Inflammatory macrophage (primary cell): ENCODE measurements at places on chromosomes 2 and 18.
A peak's percentile ranks its signal among the peaks of the same experiment; 100 is the strongest.

DNA sequence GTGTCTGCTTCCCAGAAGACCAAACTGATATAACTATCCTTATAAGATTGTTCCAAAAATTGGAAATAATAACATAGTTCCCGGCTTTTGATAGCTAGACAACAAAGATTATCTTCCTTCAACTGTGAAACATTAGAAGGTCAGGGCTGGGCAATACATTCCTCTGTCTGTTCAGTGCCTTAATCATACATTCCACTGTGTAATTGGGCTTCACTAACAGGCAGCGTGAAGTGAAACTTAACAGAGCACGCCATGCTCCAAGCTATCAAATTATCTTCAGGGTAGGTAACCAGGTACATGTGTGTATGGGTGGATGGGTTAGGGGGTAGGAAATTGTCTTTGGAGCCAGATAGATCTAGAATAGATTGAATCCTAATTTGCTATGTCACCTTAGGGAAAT is 23.5 kb upstream of the ARL5A start:
- DNase-seq: no peak

DNA sequence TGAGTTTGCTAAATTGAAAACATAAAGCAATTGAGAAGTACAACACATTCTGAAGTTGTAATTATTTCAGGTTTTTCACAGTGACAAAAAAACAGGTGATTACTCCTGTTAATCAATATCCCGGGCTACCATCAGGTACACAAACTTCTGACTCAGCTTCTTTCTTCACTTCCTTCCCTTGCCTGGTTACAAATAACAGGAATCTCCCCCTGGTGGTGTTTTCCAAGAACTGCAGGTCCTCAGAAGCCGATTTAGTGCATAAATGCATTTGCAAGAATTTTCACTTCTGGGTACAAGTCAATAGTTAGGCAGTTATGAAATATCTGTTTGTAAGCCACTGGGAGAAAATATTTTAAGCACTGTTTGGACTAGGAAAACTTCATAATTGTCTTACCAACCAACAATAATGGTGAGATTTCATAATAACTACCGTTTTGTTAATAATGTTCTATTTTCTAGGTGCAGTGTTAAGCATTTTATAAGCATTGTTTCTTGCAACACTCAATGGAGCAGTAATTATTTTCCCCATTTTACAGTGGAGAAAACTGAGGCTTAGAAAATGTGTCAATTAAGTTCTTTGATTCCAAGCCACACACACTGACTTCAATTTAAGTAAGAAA is 12.4 kb upstream of the GMCL1 start:
- peak; percentile 94 for DNase-seq

DNA sequence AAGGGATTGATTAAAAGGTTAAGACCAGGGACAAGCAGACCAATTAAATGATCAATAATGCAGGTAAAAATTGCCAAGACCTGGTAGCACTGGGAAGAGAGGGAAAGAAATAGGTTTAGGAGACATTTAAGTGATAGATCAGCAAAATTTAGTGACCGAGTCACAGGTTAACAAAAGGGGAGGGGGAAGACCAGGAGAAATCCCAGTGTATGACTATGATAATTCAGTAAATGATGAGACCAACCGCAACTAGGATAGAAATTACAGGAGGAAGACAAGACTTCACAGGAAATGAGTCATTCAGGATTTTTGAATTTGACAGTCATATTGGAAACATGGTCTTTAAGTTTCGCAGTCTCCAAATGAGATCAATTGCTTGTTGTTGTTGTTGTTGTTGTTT is 62.9 kb downstream of the COBLL1 start:
- DNase-seq: no peak

- DNase-seq: peak; percentile 34
These were observed 69.1 kb upstream of the KCNE4 start for GRCh38 chr2:222982909-222983265.

DNA sequence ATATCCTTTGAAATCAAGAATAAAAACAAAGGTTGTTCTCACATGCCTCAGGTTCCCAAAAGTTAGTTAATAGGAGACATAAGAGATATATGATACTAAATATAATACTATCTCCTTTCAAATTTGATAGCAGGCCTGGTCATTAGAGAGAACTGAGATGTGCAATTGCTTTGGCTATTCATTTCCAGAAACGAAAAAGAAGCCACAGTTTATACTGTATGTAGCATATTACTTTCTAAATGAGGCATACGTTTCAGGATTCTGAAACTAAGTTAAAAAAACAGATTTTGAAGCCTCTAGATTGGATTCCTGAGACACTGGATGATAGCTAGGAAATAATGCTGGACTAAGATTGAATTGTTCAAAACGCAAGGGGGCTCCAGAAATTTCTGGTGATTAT is 7.1 kb downstream of the PPP1R1C start:
- DNase-seq: no peak

DNA sequence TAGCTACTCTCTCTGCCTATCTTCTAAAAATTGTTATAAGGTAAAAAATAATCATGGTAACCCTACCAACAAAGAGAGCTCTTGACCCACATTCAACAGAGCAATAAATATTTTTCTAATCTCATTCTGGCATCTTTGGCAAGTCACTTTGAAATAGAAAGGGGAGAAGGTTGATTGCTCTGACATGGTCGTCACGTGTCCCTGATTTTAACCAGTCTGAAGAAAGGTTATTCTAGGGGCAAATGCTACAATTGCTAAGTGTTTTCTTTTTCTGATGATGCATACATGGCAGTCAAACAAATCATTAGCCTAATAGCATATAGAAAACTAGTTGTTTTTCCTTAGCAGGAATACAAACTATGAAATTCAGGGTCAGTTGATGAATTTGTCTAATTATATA is 153.3 kb upstream of the MAP3K20 start:
- DNase-seq: no peak

DNA sequence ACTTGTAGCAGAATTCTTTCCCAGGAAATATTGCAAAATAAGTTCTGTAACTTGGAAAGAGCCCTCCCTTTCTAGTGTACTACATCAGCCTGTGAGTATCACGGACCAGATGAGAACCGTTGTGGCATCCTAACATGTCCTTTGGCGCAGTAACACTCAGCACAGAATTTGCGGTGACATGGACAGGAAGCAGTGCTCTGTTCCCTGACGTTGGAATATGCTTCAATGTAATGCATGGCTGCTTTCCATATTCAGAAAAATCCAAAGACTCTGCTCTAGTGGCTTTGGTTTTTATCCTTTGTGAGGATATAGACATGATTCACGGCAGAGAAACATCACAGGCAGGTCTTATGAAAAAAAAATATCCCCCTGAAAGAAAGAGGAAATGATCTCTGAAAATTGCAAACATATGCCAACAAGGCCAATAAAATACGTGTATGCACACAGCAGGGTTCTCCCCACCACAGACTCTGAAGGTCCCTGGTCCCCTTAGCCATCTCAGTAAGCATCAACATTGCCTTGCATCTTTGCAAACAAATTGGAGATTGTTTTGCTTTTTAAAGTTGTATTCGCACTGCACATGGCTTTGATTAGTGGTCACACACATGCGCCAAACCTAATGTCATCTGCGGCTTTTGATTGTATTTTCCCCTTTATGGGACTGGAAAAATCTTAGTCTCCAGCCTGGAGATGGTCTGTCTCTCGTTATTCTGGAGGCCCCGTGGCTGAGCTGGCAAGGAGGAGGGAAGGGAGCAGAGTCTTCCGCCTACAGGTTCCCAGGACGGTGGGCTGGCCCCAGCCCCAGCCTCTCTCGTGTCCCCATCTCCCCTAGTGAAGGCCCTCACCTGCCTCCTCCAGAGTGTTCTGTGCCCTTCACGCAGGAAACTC is 122.9 kb downstream of the COPS8 start:
- no peak for DNase-seq

DNA sequence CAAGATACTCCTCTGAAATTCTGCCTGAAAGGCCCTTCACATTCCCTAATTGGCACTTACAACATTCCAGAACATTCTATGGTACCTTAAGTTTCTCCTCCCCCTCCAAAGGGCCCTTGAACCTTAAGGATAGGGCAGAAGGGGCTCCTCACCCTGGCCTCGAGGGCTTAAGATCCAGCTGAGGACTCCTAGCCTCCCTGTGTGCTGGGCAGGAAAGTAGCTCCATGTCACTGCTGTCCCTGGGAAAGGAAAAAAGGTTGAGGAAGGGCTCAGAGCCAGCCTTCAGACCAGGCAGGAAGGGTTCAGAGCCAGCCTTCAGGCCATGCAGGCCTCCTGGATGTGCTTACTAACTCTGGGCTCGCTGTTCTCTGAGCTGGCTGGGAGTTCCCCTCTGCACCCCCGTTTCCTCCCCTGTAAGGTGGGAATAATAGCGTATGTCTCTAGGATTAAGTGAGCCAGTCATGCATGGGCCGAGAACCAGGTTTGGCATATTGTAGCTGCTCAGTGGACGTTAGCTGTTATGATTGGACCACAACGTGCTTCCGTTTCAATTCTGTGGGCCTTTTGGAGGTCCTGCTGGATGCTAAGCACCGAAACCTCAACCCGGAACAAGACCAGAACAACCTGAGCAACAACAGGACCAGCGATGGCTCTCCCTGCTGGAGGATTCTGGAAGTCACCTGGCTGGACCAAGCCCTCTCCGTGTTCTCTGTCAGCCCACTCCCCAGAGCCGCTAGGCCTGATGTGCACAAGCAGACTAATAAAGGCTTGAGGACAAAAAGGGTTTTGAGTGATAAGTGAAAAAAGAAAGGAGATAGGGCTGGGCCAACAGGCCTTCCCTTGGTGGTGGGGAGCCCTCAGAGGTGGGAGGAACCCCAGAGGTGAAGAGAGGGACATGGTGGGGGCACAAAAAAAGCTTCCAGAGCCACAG is 1.0 kb upstream of the B3GNT7 start:
- DNase-seq: no peak

- DNase-seq: no peak
These were observed 31.5 kb upstream of the FAM124B start for GRCh38 chr2:224433442-224433841.

GRCh38 chr18:79520478-79521390 is 125.0 kb downstream of the NFATC1 start:
- DNase-seq: no peak

DNA sequence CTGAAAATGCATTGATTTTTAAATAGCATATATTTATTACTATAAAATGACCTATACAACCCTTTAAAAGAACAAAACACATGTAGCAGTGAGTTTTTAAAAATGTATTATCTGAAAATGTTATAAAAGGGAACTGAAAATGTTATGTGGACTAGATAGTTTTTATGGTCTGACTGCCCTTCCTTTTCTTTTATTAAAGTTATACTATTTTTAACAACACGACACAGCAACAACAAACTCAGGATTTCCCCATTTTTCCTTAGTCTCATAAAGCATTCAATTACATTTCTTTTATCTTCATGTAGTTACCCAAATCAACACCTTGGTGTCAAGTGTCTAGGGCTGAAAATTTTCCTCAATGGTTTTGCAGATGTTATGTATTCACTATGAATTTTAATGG is 132.8 kb upstream of the TMEFF2 start:
- DNase-seq: no peak

DNA sequence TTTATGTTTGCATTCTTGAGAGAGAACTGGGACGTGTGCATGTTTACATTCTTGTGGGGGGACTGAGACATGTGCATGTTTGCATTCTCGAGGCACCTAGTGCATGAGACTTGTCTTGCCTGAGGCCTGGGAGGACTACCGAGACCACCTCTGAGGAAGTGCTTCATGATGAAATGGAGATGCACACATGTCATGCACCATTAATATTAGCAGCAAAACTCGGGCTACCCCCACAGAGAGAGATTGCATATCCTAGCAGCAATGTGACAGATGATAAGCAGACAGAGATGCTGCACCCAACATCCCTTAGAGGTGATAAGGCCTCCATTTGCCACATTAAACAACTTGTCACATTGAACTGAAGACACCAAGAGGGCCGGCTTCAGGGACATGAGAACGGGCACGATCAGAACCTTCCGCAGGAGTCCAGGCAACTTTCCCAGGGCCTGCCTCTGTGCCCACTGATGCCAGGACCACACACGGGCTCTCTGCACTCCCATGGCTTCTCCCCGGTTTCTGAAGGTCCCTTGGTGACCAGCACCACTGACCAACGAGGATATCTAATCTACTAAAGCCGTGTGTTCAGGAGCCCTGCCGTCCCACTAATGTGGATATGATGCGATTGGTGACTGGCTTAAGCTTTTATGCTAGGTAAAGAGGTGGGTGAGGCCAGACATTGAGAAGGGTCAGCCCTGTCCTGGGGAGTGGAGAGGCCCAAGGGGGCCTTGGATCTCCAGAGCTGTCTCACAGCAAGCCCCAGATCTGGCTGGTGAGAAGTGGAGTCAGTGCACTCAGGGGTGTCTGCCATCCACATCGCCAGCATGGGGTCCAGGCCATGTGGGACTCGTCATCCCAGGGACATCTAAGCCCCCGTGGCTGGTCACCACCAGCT is 208.3 kb downstream of the NDUFA10 start:
- DNase-seq: no peak

DNA sequence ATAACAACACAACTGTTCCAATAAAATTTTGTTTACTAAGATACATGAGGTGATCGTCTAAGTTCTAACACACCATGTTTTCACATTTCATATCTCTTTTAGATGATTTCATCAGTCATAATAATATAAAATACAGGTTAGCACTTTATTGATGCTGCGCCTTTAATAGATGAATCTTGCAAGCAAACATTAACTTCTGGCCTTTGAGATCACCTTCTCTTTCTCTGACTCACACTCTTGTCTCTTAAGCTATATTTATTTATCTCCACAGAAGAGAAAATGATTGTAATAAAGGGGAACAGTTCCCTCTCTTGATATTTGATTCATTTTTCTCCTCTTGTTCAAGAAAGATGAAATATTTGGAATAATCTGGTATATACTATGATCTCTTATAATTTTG is 603.3 kb upstream of the POU3F3 start:
- DNase-seq: no peak

GRCh38 chr18:55781481-55781957 is 193.5 kb upstream of the TCF4 start:
- peak; percentile 9 for DNase-seq

GRCh38 chr2:240784629-240785423 is 35.2 kb downstream of the KIF1A start:
- DNase-seq: no peak

DNA sequence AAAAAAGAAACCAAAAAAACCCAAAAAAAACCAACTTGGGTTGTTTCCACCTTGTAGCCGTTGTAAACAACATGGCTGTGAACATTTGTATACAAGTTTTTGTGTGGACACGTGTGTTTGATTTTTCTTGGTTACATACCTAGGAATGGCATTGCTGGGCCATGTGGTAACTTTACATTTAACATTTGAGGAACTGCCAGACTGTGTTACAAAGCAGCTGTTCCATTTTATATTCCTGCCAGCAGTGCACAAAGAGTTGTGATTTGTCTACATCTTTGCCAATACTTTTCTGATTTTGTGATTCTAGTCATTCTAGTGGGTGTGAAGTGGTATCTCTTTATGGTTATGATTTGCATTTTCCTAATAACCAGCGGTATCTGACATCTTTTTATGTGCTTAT is 22.5 kb downstream of the LPIN1 start:
- DNase-seq: no peak
